ENCODE measurements at places on chromosomes 12 and 14.

DNA sequence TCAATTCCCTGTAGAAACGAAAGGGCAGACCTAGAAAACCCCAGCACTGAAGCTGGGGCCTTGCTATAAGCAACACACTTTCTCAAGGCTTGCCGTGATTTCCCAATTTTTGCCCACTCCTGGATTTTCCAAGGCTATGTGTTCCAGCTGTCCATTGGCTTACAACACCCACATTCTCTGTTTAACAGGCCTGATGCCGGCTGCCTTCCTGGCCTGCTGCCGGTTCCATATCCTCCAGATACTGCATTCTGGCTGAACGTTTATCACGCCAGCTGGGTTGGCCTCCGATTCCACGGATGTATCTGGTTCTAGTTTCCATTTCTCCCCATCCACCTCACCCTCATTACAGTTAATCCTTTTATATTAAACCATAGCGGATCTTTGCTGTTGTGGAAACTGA lies 2.0 kb upstream of the PCNX1 start:
- DNase-seq = no peak

DNA sequence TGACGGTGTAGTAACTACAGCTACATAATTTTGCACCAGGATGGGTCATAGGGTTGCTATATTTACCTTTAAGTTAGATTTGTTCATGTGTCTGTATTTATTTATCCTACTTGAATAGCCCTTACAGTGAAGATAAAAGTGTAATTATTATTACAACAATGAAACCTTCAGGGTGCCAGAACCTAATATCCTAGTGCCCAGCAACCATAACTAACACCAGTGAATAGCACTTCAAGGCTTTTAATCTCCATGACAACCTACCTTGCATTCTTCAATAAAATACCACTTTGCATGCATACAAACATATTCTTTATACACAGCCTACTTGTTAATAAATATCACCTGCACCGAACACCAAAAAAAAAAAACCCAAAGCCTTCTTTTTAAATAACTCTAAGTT lies 58.7 kb upstream of the G2E3 start:
- no peak for DNase-seq

DNA sequence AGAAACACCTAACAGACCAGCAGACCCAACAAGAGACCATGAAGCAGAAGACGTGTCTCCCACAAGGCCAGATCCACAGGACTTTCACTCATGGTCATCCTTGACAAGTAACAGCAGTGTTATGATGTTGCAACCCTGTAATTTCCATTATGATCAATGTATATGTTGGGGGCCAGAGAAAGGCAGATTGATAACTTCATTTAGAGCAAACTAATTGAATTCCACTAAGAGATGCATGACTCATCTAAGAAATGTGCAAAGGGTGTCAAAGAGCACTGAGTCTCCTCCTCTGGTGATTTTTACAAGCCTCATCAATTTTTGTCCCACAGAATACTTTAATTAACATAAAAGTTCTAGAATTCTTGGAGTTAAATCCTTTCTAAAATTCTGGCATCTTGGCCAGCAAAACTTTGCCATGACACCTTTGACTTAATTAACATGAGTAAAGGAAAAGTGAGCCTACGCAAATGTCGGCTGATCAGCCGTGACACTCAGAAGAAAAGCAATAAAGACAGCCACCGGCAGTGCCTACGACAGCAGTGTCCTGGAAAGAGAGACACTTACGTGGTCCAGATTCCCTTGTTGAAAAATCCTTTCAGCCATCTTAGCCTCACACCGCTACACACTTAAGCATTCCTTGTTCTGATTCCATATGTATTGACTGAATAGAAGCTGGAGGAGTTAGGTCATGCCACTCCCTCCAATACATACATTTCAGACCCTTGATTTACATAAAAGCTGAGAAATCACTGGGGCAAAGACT lies 370.2 kb upstream of the CCDC196 start:
- DNase-seq = no peak

GRCh38 chr12:56164345-56164729 lies 6.2 kb downstream of the MYL6 start:
- no peak for DNase-seq

DNA sequence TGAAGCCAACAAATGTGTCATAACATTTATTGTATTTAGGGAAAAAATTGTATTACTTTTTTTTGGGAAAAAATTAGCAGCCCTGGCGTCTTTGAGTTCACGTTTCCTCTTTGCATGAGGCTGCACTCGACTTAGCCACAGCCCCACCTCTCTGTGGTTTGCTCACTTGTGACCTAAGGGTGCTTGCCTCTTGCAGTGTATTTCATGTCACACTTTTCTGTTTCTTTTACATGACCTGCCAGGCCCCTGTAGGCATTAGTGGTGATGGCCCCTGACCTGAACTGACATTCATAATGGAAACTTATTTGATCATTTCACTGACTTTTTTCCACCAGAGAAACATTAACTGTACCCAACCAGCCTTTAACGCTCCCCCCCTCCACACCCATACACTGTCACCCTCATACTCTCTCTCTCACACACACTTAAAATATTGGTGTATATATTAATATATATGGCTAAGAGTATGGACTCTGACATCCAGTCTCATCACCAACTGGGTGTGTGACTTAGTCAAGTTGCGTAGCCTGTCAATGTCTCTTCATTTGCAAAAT lies 122.9 kb downstream of the PRKCH start:
- DNase-seq = peak; percentile 37

GRCh38 chr12:76247026-76247646 lies 101.1 kb downstream of the BBS10 start:
- no peak for DNase-seq

DNA sequence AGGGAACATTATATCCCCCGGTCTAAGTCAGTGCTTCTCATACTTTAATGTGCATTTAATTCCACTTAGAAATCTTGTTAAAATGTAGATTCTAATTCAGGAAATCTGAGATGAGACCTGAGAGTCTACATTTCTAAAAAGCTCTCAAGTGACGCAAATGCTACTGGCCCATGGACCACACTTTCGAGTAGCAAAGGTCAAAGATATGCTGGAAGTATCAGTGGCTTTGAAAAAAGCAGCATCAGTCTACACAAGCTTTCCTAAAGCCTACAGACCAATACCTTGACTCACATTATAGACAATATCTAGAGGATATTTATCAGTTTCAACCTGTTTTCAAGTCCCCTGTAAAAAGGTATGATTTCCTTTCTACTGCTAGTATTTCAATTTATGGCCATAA lies 248.6 kb downstream of the CEP128 start:
- no peak for DNase-seq

- DNase-seq = no peak
Measured at GRCh38 chr14:71204231-71204630, 297.0 kb downstream of the PCNX1 start.

DNA sequence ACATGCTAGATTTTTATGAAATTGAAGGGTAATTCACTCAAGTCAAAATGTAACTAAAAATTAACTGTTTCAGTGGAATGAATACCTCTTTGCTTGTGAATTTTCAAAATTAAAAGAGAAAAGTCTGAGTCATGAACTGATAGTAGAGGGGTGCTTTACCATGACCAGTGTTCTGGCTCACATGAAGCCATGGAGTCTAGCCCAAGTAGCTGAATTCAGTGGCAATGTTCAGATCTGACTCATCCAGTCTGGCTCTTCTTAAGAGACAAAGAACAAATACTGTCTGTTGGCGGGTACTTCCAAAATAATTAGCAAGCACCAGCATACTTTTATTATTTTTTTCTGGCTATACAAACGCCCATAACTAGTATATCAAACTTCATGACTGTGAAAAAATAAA lies 366.3 kb upstream of the GARIN6 start:
- DNase-seq = no peak

DNA sequence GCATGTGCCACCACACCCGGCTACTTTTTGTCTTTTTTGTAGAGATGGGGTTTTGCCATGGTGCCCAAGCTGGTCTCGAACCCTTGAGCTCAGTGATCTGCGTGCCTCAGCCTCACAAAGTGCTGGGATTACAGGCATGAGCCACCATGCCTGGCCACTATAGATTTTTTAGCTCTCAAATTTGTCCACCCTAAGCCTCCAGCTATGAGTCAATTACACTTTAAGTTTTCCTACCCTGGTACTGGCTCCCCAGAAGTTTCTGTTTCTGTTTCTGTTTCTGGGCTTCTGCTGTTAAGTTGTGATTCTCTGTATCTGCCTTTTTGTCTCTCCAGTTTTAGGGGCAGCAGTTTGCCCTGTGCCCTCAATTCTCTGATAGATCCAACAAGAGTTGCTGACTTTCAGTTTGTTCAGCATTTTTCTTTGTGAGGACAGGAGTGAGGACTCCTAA lies 4.4 kb upstream of the TINF2 start:
- DNase-seq = no peak

DNA sequence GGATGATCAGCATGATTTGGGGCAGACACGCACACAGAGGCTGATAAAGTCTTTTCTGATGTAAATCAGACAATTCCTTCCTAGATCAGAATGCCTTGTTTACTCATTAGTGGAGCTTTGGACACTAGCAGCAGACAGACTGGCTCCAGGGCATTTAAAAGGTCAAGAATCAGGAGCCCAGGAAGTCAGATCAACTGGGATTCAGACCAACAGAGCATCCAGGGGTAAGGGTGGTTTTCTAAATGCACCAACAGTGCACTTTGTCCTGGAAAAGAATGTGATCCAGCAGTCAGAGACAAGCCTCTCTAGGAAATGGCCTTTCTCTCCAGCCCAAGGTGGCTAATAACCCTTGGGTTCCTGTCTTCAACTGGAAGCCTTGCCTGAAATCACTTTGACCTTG lies 405.3 kb downstream of the MED13L start:
- no peak for DNase-seq

DNA sequence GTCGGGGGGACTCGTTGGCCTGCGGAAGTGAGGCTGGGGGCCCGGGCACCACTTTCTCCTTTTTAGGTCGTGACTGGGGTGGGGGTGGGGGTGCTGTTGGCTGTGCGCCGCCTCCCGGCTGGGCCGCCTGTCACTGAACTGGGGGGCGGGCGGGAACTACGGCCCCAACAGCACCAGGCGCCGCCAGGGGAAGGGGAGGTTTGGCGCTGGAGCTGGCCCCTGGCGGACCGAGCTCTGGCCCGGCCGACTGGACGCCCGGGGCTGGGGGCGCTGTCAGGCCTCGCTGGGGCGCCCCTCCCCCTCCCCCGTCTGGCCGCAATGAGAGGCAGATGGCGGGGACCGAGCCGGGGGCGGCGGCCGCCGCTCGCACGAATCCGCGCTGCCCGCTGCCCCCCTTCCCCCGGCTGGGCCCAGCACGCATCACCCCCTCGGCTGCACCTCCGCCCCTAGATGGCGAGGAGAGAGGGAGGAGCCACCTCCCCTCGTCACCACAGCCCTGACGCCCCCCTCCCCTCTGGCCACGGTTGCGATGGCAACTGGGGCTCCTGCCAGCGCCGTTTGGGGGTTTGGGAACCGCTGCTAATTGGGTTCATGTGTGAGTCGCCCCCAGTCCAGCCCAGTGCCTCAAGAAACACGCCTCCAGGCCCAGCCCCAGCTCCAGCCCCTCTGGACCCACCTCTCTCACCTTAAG lies 723 bp downstream of the NFATC4 start:
- DNase-seq = no peak

GRCh38 chr12:98793121-98793520 lies 148.0 kb downstream of the APAF1 start:
- DNase-seq = no peak

DNA sequence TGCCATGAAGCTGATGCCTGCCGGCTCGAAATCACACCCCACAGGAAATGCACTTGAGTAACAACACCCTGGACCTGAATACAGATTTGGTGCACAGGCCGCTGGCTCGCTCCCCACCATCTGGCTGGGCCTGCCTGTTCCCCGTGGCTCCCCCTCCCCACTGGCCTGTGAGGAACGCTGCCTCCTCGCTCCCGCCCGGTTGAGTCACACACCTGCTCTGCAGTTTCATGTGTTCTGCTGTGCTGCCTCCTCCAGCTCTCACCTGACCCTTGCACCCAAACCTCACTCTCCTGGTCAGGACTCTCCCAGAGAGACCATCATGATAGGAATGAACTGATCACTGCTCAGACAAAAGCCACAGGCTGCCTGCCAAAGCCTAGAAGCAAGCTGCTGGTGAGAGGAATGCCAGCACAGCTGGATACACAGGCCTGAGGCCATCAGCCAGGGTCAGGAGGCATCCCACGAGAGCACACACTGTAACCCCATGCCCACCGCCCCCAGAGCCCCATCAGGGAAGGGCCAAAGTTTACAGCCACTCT lies 3.8 kb upstream of the SIVA1 start:
- no peak for DNase-seq

GRCh38 chr14:80428671-80429070 lies 217.4 kb upstream of the DIO2 start:
- DNase-seq = no peak

- no peak for DNase-seq
Measured at GRCh38 chr14:43360239-43360638, 1146.8 kb downstream of the FSCB start.

DNA sequence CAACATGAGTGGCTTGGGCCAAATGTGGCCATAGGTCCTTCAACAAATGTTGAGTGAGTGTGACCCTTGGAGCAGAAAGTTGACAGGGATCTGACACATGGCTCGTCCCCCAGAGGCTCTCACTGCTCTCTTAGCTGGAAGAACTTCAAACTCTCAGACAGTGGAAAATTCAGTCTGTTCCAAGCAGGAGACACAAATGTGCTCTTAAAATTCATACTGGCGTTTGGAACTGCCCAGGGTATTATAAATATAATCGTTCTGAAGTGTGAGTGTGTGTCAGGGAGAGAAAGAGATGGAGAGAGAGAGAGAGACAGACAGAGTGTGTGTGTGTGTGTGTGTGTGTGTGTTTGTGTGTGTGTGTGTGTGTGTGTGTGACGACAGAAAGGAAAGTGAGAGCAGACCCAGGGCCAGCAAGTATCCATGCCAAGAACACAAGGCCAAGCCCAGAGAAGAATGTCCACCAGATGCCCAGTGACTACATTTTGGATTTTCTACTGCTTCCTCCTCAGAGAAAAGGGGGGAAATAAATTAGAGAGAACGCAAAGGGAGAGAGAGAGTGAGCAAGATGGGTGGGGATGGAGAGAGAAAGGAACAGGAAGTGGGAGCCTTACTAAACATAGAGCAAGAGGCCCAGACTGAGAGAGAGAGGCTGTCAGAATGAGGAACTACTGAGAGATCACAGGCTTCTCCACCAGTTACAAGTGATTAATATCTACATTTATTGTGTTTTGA lies 193.6 kb upstream of the NUDT4 start:
- DNase-seq = no peak
